ENCODE measurements at places on chromosomes 16 and 17.

GRCh38 chr17:4583782-4584100 lies 588 bp upstream of the SMTNL2 start:
- DNase-seq, result no peak

- DNase-seq, result no peak
These were observed 26.0 kb upstream of the PRM1 start for GRCh38 chr16:11306997-11307638.

- no peak for DNase-seq
These were observed 3.6 kb downstream of the USP31 start for GRCh38 chr16:23145608-23146007.

DNA sequence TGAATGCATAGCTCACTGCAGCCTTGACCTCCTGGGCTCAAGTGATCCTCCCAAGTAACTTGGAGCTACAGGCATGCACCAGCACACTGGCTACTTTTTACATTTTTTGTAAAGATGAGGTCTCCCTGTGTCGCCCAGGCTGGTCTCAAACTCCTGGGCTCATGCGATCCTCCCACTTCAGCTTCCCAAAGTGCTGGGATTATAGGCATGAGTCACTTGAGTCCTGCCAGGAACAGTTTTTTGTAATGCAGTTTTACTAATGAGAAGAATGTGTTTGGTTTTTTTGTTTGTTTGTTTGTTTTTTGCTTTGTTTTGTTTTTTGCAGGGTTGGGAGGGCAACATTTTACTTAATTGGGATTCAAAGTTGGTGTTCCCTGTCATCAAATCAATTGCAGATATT lies 22.2 kb downstream of the SOST start:
- DNase-seq, result no peak

- DNase-seq, result no peak
These were observed 2.5 kb downstream of the TUBB3 start for GRCh38 chr16:89925596-89926079.

GRCh38 chr17:65604070-65604469 lies 42.6 kb upstream of the AXIN2 start:
- DNase-seq, result no peak

DNA sequence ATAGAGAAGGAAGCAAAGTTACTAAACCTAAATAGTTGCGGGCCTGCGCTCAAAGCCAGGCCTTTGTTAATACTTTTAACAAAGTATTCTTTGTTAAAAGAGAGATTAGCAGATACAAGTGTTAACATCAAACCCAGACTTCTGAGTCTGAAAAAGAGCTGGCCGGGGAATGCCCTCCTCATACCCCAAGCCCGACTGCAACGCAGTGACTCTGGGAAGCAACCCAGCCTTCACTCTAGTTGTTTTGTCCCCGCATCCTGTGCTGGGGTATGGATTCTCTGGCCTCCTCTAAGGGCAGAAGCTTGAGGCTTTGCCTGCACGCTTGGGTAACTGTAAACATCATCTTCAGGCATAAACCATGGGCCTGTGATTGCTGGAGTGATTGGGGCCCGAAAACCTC lies 48.3 kb downstream of the ADCY7 start:
- DNase-seq, result no peak

DNA sequence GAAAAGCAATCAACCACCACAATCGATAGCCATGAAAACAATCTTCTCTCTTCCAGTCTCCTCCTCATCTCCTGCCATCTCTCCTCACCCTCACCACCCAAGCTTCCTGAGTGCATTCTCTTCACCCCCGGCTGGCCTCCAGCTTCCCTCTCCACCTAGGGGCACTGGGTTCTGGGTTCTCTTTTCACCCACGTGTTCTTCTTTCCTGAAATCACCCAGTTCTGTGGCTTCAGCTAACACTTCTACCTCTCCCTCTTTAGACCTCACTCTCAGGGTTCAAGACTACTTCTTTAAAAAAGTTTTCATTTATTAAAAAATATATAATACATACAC lies 8.2 kb downstream of the ITGAM start:
- DNase-seq, result no peak

GRCh38 chr17:32917842-32918241 lies 10.1 kb upstream of the TMEM98 start:
- no peak for DNase-seq

DNA sequence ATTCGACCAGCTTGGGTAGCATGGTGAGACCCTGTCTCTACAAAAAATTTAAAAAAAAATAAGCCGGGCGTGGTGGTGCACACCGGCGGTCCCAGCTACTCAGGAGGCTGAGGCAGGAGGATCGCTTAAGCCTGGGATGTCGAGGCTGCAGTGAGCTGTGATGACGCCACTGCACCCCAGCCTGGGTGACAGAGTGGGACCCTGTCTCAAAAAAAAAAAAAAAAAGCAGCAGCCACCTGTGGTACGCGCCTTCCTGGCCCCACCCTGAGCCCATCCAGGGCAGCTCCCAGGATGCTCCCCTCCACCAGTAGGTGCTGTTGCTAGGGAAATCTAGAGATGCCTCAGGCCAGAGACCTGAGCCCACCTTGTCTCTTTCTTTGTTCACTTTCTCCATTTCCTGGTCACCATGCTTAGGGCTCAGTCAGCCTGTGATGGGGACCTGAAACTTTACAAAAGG lies 47.4 kb downstream of the TEKT5 start:
- DNase-seq, result no peak

GRCh38 chr16:84315422-84315821 lies 20.7 kb downstream of the WFDC1 start:
- no peak for DNase-seq

- no peak for DNase-seq
These were observed 123.6 kb downstream of the CMIP start for GRCh38 chr16:81567987-81568748.

GRCh38 chr17:4527566-4528125 lies 27.5 kb downstream of the MYBBP1A start:
- DNase-seq, result no peak

GRCh38 chr16:22673421-22673831 lies 140.5 kb upstream of the HS3ST2 start:
- DNase-seq, result no peak

GRCh38 chr16:82182266-82183003 lies 12.4 kb upstream of the MPHOSPH6 start:
- no peak for DNase-seq
